ENCODE measurements at places on chromosomes 1 and 21.
A peak's percentile ranks its signal among the peaks of the same experiment; 100 is the strongest.

DNA sequence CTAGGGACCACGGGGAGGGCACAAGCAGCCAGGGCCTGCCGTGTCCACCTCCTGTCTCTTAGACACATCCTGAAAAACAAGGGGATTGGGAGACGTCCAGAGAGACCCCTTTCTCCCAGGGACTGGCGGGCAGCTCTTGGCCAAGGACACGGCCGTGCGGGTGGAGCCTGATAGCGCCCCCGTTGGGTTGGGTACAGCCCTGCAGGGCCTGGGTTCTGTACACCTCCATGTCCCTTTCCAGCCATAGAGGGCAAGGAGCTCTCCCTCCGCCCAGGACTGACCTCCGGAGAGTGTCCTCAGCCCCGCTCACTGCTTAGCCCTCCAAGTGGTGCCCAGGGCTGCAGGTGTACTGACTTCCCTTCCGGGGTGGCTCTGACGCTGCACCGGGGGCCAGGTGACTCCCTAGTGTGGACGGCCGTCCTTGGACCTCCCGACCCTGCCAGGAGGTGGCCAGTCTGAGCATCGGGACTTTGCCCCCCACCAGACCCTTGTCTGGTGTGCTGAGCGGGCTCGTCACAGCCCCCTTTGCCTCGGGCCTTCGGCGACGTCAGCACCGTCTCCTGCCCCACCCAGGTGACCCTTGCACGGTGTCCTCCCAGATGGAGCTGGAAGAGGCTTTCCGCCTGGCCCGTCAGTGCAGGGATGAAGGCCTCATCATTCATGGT is 5.8 kb downstream of the PRKCZ start:
- DNase-seq: no peak

- DNase-seq: no peak
Measured at GRCh38 chr1:185408700-185409270, 91.7 kb upstream of the IVNS1ABP start.

- DNase-seq: peak; percentile 83
Measured at GRCh38 chr1:155091071-155092051, 12.7 kb downstream of the EFNA3 start.

DNA sequence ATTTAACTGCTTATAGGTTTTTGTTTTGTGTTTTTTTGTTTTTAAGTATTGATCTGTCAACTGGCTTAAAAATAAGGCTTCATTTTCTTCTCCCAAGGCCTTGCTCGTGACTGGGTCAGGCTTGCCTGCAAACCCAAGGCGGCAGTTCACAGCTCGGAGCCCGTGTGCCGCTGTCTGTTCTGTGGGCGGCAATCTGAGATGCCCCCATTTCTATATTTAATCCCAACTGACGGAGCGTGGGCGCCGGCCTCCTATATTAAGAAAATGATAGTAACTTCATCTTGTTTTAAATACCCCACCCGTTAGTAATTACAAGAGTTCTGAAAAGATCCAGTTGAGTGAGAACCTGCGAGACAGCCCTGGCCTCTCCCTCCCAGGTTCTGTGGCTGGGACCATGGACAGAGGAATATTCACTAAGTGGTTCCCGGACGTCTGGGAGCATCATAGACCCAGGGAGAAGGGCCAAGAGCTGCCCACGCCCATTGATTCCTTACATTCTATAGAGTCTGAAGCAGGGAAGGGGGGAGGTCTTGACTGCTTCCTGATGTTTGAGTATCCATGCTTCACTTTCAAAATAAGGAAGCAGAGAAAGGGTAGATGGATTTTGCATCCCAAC is 42.6 kb upstream of the GPR153 start:
- no peak for DNase-seq

- DNase-seq: no peak
Measured at GRCh38 chr1:116881879-116882520, 27.7 kb upstream of the PTGFRN start.

GRCh38 chr1:59408608-59409240 is 111.8 kb downstream of the FGGY start:
- DNase-seq: no peak

- no peak for DNase-seq
Measured at GRCh38 chr1:202276081-202276715, 65.5 kb downstream of the UBE2T start.

- DNase-seq: no peak
Measured at GRCh38 chr1:2330519-2331199, 60.7 kb downstream of the MORN1 start.

DNA sequence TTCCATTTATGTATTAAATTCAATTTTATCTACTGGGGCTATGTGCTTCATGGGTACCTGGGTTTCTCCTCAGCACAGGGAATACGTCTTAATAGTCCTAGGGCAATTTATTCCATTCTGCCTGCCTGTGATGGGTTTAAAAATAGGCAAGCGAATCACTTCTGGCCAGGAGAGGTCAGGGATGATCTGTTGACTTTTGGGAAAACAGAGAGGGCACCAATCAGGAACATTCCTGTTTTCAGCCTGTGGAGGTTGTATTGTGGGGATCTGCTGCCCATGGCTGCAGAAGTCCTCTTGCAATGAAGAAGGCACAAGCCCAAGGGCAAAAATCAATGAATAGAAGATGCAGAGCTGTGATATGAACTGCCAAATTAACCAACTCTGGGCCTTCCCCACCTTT is 303.1 kb downstream of the CTH start:
- DNase-seq: no peak

- no peak for DNase-seq
Measured at GRCh38 chr1:229845410-229846138, 219.5 kb downstream of the URB2 start.

DNA sequence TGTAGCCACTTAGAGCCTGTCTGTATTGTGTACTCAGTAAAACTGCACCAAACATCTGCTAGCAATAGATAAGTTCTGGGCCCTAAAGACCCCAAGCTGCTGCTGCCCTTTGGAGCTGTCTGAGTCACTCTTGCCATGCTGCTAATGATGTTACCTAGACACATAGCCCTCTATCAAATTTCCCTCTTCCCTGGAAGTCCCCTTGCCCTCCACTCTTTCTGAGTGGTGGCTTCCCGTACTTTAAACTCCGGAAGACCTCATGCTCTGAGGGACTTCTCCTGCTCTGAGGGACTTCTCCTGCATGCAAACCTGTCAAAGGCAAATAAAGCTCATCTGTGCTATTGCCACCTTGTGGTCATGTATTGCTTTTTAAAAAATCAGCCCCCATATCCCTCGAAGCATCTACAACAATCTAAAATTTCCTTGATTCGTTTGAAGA is 34.0 kb downstream of the FH start:
- no peak for DNase-seq

Measured in NCI-H526 treated with DMSO at 0.1 percent for 48 hours (cell line).